ENCODE measurements at places on chromosomes 2 and 18. TPM values are rescaled to one million over a fixed set of nuclear protein-coding genes. Genes with fewer than 3 reads are reported as not detected.

GRCh38 chr2:25265802-25266201, 75.9 kb downstream of the DNMT3A start:
- no peak for DNase-seq

DNA sequence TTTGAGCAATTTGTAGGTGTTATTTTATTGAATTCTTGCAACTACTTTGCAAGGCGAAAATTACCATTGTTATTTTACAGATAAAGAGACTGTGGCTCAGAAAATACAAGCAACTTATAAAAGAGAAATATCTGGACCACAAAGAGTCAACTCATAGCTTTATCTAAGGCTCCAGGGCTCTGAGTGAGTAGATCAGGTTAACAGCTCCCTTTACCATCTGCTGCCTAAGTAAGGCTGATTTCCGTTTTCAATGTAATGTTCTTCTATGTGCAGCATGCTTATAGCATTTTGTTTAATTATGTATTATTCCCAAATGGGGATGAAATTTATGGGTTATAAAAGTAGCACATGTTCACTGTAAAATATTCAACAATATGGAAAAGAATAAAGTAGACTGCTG, 299.1 kb upstream of the TNP1 start:
- no peak for DNase-seq

- DNase-seq = no peak
These were observed 128.0 kb upstream of the SETBP1 start for GRCh38 chr18:44552706-44553105.

GRCh38 chr2:2043394-2043793, 287.7 kb downstream of the MYT1L start:
- no peak for DNase-seq

ZNF396 gene
- total RNA-seq = 0.21 TPM

DNA sequence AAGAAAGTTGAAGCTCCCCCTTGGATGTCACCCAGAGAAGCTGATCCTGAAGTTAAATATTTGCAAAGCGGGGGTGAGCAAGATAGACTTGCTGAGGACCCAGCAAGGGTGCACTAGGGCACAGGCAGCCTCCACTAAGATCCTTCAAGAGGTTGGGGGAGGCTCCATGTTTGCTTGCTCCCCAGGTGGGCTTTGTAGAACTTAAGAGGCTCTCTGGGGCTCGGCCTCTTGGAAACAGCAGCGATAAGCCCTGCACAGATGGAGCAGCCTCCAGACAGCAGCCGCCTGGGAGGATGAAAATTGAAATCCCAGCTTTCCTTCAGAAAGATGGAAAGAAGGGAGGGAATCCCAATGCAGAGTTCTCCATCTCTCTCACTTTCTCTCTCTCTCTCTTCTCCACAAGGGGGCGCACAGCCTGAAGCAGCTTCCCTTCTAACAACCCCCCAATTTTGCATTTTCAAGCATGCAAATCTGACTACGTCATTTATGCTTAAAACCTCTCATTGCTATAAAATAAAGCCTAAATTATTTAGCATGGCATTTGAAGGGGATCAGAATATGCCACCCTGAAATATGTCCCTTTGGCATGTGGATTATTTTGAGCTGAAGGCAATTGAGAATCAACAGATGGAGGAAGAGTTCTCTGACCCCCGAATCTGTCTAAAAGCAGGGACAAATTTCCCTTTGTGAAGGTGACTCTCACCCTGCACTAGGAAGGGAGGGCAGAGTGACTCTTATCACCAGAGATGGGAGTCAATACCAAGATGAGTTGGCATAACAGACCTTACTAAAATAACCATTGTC, 185.7 kb upstream of the KLHL29 start:
- DNase-seq = no peak

DNA sequence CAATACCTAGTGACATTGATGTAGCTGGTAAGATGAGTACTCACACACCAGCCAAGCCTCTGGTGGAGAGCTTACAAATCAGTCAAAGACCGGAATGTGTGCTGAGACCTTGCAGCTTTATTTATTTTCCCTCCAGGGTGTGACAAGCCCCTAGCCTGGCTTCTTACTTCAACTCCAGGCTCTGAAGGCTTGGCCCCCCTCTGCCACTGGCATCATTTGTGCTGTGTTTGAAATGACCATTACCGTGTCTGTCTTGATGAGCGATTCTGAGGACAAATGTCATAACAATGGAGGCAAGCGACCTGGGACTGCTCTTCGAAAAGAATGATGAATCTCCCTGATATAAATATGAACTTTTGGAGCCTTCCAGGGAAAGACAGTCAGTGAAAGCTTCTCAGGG, 749.9 kb upstream of the HS6ST1 start:
- DNase-seq = no peak

CRYBA2 gene
- total RNA-seq = not detected

GRCh38 chr18:54392543-54393023, 34.9 kb downstream of the C18orf54 start:
- DNase-seq = no peak

CCDC68 gene
- total RNA-seq = 15.8 TPM

GRCh38 chr18:3799515-3799914, 349.5 kb downstream of the TGIF1 start:
- DNase-seq = no peak

DNA sequence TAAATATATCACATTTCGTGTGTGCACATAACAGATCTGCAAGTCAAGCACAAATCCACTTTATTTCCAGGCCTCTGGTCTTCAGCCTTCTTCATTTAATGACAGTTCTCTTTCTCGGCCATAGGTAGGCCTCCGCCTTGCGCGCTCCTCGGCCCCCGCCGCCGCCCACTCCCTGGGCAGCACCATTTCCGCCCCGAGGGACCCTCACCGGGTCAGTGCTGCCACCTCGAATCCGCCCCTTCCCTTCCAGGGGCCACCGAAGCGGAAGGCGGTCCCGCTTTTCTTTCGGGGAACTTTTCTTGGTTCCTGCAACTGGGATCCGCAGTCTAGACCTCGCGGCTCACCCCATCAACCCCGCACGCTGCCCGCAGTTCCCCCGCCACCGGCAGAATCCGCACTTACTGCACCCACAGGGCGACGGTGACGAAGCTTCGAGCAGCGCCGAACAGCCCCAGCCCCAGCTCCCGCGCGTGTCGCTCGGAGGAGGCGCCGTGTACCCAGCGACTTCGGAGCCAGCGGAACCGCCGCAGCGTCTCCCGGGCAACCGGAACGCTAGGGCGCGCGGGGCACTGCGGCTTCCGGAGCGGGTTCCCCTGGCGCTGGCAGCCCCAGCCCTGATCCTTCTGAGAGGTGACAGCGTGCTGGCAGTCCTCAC, at the start of gene CDKL4:
Gene CDKL4, minus strand, starts transcription at position 502 of the 655 bp plus-strand sequence.
- DNase-seq = no peak

TUBA4A gene
- total RNA-seq = 71.1 TPM

DNA sequence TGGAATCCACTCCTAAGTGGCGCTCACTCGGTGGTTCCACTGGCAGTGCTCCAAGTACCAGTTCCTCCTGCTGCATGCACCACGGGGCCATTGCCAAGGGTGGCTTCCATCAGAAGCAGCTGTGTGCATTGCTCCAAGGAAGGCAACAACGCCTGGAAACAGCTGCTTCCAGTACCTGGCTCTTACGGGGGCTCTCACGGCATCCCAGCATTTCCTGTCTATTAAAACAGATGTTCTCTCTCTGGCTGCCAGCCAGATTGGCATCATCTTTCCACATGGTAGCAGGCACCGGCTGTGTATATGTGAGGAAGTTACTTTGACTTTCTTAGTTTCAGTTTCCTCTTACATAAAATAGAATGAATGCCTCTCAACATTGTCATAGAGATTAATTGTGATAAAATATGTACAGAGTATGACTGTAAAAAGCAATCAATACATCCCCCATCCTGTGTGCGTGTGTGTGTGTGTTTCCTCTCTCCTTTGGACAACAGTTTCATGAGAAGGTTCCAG, 84.9 kb downstream of the CMPK2 start:
- peak; percentile 65 for DNase-seq

DNA sequence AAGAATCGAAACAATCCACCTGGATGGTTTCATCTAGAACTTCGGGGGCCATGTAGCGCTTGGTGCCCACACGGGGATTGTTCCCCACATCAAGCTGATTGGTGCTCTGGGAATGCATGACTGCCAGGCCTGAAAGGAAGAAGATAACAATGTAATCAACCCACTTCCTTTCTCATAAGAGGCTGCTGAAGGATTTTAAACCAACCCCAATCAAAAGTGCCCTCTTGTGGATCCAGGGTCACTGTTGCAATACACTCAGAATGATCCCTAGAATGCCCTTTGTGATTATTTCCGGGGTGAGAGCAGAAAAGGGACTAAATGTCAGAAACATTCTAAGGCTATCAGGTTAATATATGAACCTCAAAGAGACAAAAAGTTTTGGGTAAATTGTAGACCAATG, 115.2 kb downstream of the ACVR1 start:
- DNase-seq = no peak

KLHL41 gene
- 0.21 TPM for total RNA-seq

DNA sequence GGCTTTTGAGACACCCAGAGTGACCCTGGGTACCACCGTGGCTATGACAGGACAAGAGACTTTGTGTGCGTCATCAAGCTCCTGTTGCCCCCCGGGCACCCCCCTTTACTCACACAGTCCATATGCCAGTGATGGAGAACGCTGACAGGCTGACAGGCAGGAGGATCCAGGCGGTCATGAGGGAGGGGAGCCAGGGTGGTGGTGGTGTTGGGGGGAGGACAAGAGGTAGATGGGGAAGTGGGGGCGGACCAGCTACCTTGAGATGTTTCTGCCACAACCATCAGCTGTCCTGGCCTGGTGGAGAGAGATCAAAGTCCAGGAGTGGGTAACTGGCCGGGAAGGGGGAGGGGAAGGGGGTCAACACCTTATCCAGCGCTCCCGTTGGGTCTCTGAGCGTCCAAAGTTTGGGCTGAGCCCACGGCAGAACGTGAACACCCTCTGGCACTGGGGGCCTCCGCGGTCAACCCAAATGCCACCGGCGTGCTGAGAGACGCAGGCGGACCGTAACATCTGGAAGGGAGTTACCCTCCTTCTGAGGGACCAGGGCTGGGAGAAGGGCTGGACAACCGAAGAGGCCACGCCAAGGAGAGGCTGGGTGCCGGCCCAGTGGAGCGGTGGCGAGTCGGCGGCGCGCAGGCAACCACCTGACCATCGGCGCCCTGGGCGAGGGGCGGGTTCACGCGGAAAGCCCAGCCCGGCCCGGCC, 575 bp downstream of the TMEM150A start:
- no peak for DNase-seq

DNA sequence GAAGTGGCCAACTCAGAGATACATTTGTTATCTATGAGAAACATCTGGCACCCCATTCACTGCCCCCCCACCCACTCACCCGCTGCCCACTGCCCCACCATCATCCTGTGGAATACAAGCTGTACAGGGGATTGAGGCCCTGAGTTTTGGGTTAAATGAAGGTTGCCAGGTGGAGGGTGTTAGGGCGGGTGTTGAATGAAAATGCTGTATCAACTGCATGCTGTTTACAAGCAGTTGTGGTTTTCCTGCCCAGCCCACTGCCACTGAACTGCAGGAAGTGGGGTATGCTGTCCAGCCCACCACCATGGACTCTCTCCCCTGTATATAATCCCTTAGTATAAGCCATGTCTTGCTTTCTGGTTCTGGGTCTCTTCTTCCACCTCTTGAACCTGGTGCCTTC, 481.9 kb downstream of the METTL4 start:
- no peak for DNase-seq

MAP2 gene
- 57.6 TPM for total RNA-seq

GRCh38 chr2:229419158-229419557, 148.1 kb upstream of the PID1 start:
- DNase-seq = no peak

SOX11 gene
- total RNA-seq = not detected

DNA sequence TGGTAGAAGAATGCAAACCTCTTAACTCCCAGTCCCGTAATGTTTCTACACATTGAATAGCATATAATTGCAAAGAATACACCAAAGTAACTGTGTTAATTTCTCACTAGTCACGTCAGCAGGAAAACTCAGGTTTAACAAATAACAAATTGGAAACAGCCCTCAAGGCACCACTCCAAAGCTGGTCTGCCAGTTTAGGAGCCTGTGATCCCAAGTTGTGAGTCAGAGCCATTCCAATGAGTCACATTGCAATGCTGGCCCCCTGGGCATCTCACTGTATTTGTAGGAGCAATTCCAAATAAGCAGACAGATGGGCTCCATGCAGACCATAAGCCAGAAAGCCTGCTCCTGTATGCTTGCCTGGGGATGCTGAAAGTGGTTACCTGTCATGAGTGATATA, 143.2 kb upstream of the SETBP1 start:
- DNase-seq = no peak

DNA sequence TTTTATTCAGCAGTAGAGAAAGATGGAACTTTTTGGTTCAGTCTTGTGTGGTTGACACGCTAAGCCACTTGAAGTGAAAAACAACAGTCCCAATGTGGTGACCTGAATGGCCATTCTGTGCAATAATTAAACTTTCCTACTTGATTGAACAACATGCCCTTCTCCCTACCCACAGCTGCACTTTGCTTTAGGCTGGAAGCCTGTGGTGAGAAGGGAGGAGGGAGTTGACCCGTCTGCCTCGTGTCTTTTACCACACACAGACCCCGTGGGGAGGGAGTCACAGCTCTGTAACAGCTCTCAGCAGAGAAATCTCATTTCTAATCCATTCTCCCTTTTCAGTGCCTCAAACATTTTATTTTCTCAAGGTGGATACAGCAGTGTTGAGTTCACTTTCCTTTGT, 138.2 kb upstream of the PKDCC start:
- DNase-seq = no peak

CIB4 gene
- not detected for total RNA-seq

DNA sequence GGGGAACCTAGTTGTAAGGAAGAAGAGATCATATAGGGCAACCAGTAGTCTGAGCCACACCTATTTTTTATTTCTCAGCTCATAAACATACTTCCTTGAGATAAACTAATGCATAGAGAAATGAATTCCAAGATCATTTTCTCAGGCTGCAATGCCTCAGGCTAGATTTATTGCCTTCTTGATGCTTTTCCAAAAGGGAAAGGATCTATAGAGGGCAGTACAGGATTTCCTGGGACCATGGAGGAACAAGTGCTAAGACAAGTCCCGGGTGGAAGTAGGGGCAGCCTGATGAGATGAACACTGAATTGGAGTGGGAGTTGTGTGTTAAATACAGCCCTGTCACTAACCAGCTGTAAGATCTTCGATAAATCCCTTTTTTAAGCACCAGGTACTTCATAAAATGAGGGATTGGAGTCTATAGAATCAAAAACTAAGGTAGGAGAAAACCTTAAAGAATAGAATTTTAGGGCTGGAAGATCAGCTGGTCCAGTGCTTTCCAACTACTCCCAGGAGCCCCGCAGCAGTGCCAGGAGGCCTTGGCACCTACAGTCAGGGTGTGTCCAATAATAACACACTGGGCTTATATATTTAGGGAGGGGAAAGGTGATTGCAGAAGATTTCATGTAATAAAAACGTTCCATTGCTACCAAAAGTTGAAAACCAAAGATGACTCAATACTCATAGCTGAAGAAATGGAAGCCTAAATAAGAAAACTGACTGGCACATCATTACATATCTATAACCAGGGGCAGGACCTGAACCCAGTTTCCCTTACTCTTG, 58.1 kb downstream of the SERTAD2 start:
- no peak for DNase-seq

- no peak for DNase-seq
These were observed 788.4 kb downstream of the EPHA4 start for GRCh38 chr2:220783671-220784070.

- DNase-seq = no peak
These were observed 40.3 kb downstream of the PLA2R1 start for GRCh38 chr2:160022162-160022561.

DUSP2 gene
- 7.2 TPM for total RNA-seq

All from ascending aorta (tissue), 2 donors.